ENCODE measurements at places on chromosomes 5 and 9. TPM values are rescaled to one million over a fixed set of nuclear protein-coding genes. Genes with fewer than 3 reads are reported as not detected.
A peak's percentile ranks its signal among the peaks of the same experiment; 100 is the strongest.

The C7 gene
- 893 TPM for total RNA-seq

- no peak for DNase-seq
Measured at GRCh38 chr9:3136230-3136629, 292.3 kb upstream of the PUM3 start.

- no peak for DNase-seq
Measured at GRCh38 chr5:143168921-143169810, 234.3 kb downstream of the NR3C1 start.

The IRX2 gene
- 0.84 TPM for total RNA-seq

DNA sequence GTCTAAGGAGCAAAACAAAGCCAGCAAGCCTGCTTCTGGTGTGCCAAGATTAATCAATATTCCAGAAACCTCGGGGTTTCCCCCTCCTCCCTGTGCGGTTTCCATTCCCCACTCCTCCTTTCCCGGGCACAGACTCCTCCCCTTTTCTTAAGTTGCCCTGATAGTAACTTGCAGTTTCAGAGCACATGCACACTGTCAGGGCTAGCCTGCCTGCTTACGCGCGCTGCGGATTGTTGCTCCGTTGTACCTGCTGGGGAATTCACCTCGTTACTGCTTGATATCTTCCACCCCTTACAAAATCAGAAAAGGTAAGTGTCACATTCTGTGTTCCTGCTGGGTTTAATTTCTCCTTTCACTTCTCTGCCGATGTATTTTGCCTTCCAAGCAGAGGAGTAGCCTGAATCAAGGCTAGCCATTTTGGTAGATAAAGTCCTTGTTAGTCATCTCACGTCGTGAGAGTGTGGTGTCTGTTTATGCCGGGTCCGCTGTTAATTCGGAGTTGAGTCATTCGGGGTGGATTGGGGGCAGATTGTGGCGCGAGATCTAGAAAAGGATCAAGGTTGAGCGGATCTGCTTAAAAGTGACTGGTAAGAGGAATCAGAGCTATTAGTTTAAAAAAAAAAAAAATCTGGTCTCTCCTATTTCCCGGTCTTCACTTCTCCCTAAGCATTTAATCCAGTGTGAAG lies at the start of gene SLC1A3:
SLC1A3 (plus strand) TSS at position 179 of the 686 bp plus-strand sequence. CDS start 1,818 bp downstream, outside the sequence.
- DNase-seq: peak; percentile 41

DNA sequence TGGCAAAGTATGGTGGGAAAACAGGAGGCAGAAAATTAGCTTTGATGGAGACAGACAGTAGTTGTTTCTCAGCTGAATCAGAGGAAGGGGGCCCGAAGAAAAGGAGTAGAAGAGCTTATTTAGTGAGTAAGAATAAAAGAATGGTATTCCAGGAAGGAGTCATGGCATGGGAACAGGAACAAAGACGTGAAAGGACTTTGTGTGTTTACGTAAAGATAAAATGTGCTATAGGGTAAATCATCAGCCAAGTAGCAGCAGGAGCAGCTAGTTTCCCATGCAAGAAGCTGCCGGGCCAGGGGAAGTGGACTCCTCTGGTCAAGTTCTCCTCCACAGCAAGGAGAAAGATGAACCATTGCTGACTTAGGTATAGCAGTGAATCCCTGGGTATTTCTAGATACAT lies 454.5 kb downstream of the HINT1 start:
- no peak for DNase-seq

GRCh38 chr5:116216246-116216645 lies 131.4 kb downstream of the COMMD10 start:
- DNase-seq: no peak

The BARHL1 gene
- not detected for total RNA-seq

DNA sequence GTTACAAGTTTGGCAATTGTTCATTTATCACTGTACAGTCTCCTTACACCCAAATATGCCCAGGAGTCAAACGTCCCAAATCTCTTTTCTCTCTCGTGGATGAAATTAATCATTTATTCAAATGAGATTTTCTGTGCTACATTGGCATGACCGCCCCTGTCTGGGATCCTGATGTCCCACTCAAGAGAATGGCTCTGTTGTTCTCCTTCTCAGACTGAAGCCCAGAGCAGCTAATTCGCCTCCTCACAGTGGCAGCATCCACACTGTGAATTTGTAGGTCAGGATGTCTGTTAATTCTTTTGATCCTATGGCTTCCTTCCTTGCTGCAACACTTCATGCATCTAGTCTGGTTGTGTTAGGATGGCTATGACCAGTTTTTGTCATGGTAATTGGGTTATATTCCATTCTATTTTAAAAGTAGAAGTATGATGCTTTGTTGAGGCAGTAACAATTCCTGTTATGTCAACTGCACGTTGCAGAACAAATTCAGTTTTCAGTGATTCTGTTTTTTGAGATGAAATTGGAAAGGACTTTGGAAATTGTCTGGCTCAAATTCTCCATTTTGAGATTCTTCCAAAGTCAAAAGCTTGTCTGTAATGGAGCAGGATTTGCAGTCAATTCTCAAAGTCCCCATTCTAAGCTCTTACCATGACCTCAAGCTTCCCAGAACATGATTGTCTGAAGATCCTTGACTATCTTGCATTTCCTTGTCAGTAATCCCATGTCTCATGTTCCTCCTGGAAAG lies 141.5 kb upstream of the GAS1 start:
- DNase-seq: no peak

GRCh38 chr5:113375480-113376060 lies 59.2 kb downstream of the TSSK1B start:
- no peak for DNase-seq

DNA sequence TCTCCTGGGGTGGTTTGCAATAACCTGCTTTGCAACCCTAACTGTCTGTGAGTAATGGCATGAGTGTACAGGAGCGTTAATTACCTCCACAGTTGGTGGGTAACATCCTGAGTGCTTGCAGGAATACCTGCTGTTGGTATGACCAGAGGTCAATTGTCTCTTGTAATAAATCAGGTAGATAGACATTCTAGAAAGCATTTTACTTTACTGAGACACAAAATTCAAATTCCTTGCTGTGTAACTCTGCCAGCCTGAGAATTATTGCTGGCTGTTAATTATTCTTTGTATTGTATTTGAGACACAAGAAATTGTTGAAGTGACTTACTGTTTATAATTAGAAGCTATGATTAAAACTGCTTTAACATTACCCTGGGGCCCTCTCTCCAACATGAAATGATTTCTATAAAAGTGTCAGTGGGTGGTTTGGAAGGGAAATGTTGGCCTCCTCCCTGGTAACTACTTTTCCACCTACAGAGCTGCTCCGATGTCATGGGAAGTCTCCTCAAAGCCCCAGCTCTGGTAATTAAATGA lies 150.8 kb upstream of the ADCY2 start:
- DNase-seq: no peak

The FKTN gene
- total RNA-seq: 36.3 TPM

GRCh38 chr5:3740546-3741373 lies 145.1 kb downstream of the IRX1 start:
- no peak for DNase-seq

DNA sequence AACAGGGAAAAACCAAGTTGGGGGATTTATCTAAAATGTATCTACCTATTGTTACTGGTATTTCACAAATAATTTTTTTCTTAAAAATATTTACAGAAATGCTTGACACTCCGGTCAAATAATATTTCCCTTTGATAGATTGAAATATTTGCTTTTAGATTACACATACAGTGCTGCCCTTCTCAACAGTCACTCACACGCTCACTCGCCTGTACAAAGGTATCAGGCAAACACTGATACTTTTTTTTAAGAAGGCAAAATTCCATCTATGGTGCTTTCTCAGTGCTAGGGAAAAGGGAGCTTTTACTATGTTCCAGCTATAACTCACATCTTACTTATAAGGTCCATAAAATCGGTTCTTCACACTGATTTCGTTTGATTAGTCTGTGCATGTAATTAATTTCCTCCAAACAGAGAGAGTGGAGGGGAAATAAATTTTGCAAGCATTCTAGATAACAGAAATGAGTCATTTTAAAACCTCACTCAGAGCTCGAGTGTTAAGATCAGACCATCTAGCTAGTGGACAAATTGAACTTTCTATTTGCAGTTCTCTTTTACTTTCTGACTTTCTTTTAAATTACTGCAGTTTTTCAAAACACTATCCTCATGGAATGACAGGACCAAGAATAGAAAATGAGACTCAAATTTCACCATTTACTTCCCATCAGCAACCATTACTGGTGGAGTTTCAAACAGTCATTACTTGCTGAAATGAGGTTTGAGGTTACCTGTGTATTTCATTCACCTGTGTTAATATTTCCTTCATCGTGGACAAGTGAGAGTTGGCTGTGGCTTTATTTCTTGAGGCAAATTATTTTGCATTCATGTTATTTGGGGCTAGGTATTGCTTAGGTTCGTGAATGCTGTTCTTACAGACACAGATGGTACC lies 273.2 kb downstream of the RAB3C start:
- DNase-seq: no peak

The FGF10 gene
- total RNA-seq: 50.0 TPM

GRCh38 chr5:143393524-143393923 lies 10.0 kb downstream of the NR3C1 start:
- DNase-seq: no peak

DNA sequence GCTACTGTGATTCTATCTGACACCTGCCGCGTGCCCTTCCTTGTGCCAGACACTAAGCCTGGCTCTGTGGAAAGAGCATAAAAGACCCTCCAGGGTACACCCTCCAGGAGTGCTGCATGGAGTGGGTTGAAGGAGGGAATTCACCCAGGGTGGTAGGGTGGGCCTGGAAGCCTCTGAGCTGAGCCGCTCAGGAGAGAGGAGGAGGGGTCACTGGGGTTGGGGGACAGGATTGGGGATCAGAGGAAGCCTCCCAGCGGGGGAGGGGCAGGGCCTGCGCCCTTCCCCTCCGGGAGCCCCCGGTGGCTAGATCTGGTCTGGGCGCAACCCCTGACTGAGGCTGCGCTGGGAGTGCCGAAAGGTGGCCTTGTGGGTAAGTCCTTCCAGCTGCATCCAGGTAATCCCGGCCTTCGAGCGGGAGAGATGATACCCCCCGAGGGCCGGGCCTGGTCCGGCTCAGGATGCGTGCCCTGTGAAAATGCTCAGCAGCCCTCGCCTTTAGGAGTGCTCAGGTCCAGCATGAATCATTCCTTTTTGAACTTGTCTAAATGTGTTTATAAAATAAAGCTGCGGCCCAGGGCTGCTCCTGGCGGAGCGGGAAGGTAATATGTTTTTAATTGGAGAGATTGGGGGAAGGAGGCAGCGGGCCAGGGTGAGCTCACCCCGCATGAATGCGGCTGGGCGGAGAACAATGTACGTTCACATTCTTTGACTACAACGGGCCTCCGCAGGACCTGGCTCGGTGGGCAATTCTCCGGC lies 118.1 kb upstream of the SMIM23 start:
- DNase-seq: no peak

The ANKRD18B gene
- total RNA-seq: not detected

DNA sequence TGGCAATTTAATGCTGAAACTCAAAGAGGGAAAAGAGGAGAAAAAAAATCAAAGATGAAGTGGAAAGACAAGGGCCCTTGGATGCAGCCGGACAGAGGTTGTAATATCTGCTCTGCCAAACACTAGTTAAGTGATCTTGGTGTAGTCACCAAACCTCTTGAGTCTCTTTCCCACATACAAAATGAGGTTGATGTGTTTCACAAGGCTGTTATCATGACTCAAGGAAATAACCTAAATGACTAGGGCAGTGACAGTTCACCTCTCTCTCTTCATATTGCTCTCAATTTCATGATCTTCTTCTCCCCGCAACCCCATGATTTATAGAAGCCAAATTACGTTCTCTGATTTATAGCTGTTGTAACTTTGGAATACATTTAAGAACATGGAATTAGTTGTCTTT lies 44.9 kb downstream of the PIK3R1 start:
- no peak for DNase-seq

DNA sequence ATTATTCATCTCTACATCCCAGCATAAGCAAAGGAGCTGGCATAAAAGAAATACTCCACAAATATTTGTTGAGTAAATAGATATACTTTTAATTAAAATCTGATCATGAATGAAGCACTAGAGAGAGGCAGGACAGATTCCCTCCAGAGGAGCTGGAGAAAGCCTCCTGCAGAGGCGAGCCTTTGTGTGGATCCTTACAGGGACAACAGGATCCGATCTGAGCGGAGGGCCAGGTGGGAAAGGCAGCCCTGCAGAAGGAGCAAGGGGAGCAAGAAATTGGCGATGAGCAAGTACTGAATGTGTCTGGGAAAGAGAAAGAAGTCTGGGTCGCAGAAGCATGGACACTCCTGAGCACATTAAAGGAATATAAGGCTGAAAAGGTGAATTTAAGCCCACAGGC lies 69.4 kb downstream of the EBF1 start:
- DNase-seq: no peak

The ACER2 gene
- total RNA-seq: 10.4 TPM

DNA sequence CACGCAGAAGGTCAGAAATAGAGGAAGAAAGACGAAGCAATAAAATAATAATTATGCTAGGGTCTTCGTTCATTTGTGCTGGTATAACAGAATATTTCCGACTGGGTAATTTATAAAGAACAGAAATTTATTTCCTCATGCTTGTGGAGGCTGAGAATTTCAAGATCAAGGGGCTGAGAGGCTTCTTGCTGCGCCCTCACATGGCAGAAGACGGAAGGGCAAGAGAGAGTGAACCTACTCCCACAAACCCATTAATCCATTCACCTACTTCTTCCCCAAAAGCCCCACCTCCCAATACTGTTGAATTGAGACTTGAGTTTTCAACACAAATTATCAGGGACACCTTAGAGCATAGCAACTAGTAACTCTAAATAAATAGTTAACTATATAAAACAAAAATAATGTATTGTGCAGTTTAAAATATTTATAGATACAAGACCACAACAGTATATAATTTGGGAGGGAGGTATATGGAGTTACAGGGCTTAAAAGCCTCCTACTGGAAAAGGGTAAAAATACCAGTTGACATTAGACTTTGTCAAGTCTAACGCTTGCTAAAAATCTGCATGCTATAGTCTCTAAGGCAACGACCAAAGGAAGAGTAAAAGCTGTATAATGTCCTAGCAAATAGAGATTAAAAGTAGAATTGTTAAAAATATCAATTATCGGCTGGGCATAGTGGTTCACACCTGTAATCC lies 40.3 kb upstream of the NAA35 start:
- DNase-seq: no peak

GRCh38 chr5:80231693-80232092 lies 24.2 kb downstream of the SERINC5 start:
- no peak for DNase-seq

DNA sequence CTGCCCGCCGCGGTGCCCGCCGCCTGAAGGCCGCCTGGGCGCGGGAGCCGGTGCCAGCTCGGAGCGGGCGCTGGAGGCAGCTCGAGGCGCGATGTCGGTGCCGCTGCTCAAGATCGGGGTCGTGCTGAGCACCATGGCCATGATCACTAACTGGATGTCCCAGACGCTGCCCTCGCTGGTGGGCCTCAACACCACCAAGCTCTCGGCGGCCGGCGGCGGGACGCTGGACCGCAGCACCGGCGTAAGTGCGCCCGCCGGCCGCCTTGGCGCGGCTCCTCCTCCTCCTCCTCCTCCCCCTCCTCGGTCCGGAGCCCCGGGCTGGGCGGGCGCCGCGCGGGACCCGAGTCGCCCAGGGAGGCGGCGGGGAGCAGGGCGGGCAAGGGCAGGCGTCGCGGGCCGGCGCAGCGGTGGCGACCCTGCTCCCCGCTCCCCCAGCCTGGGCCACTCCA lies 455 bp downstream of the OLFM1 start:
- no peak for DNase-seq
